Fibroblast of skin of back (primary cell): ENCODE measurements at places on chromosomes 3 and 15.

DNA sequence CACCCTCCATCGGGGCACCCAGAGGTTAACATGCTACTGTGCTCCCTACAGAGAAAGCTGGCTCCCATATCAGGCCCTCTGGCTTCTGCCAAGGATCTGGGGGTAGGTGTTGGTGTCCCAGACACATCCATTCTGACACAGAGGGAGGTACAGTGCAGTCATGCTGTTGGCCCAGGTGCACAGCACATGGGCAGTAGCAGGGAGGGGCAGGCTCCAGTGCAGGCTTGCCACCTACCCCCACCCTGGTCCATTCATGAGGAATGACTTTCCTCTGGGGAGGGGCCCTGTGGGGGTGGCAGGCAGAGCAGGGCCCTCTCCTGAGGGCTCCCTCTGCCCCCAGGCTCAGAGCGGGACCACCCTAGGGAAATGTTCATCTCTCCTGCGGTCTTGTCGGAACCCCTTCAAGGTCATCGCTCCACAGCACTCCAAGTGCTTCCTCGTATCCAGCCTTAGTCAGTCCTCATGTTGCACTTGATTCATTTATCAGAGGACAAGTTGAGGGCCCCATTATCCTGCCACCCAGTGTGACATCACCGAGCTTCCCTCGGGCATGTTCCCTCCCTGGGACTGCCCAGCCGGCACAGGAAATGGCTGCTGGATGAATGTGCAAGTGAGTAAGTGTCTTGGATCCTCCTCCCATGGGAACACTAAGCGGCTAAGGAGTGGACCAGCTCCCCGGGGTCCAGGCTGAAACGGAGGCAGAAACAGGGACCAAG is 10.0 kb downstream of the DUSP7 start:
- peak; percentile 100 for DNase-seq

DNA sequence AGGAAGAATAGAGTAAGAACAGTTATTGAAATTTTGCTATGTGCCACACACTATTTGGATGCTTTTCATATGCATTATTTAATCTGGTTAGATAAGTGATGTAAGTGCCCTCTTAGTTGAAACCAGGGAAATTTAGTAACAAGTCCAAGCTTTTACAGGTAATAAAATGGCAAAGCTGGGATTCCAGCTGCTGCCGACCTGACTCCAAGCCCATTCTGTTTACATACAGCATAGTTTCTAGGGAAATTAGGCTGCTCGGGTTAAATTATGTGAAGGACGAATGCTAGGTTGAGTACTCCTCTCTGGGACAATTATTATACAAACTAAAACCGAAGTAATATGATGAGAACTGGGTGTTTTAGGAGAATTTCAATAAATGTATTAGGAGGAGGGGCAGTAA is 38.7 kb upstream of the FAH start:
- DNase-seq: no peak

DNA sequence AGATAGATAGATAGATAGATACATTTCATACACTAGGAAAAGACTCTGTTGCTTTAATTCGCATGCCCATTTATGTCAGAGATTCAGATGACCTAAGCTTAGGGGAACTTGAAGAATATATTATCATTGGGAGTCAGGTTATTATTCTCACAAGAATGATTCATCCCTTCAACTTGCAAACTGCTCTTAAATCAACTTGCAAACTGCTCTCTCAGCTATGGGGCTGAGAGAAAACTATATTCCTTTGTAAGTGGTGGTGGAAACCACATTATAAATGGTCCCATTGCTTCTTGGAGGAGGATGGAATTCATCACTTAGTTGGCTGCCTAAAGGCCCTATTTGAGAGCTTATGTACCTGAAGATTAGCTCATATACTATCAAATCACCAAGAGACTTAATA is 160.9 kb upstream of the STAC start:
- DNase-seq: peak; percentile 92

DNA sequence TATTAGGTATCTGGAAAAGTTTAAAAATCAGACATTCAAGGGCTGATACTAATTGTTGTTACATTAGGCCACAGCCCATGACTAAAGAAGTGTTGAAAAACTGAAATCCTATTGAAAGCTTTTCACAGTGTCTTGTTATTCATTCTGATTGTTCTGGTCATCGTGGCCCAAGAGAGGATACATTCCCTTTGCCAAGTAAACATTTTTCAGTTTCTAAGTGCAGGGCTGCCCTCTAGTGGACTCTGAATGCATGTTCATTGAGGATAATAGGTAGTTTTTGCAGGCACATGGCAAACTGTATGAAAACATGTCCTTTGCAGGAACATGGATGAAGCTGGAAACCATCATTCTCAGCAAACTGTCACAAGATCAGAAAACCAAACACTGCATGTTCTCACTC is 181.1 kb downstream of the MYRIP start:
- peak; percentile 56 for DNase-seq

DNA sequence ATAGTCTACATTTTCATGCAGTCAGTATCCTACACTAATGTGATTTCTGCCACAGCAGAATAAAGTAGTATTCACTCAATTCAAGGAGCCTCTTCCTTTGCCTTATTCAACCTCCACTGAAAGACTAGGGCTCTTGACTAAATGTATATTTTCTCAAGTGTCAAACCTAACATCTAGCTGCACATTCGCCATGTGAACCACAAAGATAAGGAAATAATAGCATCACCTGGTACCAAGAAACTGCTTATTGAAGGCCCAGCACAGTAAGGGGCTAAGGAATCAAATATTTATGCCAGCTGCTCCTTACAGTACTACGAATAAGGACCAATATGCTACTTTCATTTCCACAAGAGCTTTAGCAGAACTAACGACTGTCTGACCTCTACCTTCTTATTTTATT is 1.3 kb downstream of the SRP14 start:
- DNase-seq: no peak

DNA sequence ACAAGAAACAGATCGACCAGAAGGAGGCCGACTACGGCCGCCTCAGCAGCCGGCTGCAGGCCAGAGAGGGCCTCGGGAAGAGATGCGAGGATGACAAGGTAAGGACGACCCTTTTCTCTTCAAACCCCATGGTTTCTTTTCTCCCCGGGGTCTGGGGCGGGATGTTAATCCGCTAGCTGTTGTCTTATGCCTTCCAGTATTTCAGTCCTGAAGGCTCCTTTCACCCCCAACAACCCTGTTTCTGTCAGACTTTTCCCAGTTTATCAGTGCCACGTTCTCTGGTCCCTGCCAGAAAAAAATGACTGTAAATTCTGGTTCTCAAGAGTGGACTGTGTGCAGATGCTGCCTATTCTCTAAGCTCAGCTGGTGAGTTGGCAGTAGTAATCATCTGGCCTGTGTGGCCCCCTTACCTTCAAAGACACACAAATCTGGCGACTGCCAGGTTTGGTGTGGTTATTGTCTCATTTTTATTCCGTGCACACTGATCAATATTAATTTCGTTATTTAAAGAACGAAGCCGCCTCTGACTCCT is 806 bp downstream of the GOLM2 start:
- DNase-seq: peak; percentile 5

GRCh38 chr3:163924600-163924999 is 1153.7 kb downstream of the SI start:
- no peak for DNase-seq

DNA sequence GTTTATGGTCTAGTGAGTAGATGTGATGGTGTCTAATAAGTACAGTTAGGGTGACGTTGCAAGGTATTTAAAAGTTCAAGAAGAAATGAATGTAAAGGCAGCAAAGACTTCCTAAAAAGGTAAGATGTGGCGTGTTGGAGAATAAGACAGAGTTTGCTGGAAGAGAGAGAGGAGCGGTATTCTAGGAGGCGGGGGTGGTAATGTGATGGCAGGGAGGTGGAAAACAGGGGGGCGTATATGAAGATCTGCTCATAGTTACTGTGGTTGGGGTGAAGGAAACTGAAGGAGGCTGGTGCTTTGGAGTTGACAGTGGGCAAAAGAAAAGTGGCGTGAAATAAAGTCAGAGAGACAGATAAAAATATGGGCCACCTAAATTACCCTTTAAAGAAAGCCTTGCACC is 164.9 kb upstream of the LRRN1 start:
- DNase-seq: no peak

- no peak for DNase-seq
Measured at GRCh38 chr3:57971975-57972374, 36.2 kb upstream of the FLNB start.

DNA sequence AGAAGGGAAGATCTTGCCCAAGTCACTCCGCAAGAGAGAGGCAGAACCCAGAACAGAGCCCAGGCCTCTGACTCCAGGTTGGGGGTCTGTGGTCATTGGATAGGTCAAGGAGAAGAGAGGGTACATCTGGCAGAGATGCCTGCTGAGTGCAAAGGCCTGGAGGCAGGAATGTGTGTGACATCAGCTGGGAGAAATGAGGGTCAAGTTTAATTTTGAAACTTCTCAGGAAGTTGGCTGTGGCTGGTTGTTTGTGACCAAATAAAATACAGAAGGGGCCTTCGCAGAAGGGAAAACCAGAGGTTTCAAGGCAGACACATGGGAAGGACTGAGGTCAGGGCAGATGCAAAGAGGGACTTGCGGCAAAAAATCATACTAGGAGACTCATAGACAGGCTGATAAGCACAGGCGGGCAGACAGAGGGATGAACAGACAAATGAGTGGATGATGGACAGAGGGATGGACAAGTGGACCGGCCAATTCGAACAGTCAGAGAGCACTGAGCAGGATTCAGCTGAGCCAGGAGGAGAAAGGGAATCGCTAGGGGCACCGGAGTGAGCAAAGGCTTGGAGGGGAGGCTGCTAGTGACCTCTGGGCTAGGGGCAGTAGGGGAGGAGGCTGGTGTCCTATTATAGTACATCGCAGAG is 28.8 kb upstream of the CACNA2D2 start:
- no peak for DNase-seq

DNA sequence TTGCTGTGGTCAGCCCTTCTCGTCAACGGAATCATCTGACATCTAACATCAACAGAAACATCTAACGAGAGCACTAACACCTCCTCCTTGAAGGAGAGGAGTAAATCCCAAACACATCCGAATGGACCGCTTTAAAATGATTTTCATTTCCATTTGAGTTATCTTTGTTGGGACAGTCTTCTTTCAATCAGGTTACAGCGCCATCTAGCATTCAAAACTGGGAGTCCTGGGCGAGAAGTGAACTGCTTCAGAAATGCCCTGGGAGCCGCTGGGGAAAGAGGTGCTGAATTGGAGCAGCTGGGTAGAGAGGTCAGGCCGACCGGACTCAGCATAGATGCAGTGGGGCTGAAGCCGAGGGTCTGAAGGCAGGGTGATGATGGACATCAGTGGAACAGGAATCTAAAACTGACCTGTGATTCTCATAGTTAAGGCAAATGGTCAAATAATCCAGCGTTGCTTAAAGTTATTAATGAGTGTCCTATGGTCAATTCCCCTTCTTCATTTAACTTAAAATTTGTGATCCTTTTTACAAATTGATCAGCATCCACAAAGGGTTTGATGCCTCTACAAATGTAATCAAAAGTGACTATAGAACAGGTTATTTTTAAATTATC is 170.0 kb upstream of the NDN start:
- DNase-seq: peak; percentile 16

DNA sequence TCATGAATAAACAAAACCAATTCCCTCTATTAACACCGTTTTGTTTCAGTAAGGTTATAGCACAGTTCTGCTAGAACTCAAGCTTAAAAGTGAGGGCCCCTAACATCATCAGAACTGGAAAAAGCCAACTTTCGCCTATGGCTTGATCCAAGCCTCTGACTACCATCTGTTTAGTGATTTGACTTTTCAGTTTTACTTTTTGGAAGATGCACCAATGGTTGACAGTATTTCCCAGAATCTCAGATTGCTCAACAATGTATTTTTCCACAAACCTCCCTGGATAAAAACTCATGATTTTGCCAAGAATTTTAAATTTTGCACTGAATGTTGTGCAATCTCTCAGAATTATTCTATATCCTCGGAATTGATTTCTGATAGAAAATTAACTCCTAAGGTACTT is 190.7 kb downstream of the LSAMP start:
- DNase-seq: no peak

DNA sequence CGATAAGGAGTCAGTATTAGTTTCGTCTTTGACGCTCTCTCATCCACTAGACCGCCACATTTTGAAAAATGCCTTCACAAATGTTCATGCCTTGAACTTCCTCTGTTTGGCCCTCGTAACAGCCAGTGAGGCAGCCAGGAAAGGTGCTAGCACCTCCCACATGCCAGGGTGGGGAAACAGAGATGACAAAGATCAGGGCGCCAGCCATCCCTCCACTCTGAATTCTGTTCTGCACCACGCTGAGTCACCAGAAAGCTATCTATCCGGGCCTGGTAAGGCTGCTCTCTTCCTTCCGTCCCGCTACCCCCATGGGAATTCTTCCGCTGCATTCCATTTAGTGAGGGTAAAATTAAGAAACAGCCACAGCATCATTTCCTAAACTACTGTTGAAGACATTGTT is 31.3 kb upstream of the BCL2L10 start:
- DNase-seq: peak; percentile 98

GRCh38 chr15:68309024-68309423 is 31.5 kb downstream of the FEM1B start:
- peak; percentile 54 for DNase-seq

- no peak for DNase-seq
Measured at GRCh38 chr3:133463347-133463860, 63.5 kb downstream of the BFSP2 start.

DNA sequence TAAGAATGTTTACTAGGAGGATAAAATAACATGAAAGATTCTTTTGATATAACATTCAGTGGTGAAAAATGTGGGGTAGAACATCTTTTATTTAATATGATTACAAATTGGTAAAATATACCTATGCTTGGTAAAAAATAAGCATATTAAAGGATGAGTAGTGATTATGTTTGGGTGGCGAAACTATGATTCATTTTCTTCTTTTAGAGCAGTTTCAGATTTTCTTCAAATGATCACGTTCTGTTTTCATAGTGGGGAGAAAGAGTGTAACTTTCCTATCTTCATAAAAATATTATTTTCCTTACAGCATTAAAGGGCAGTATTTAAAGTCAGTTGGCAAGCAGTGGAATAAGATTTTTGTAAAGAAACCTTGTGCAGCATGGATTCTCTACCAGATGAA is 15.5 kb downstream of the DZIP3 start:
- DNase-seq: no peak

- DNase-seq: peak; percentile 80
Measured at GRCh38 chr3:10224794-10225665, 23.2 kb upstream of the TATDN2 start.

DNA sequence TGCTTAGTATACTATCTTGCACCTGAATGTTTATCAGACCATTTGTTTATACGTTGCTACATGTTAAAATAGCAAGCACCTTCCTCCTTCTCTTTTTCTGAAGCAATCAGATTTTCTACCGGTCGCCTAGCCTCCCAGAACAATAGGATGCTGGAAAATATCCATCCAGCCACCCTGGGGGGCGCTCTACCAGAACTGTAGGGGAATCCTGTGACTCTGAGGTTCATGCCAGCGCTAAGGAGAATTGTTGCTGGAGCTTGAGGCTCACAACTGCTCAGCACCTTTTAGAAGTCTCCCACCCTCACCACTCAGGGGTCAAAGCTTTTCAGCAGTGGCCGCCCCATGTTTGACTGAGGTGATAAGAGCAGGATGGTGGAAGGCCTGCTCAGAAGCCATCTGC is 27.5 kb downstream of the SQOR start:
- no peak for DNase-seq

GRCh38 chr3:3201611-3202010 is 22.1 kb upstream of the CRBN start:
- DNase-seq: no peak
